ENCODE measurements at places on chromosomes 5 and 9. TPM values are rescaled to one million over a fixed set of nuclear protein-coding genes. Genes with fewer than 3 reads are reported as not detected.

The CCDC112 gene
- 4.3 TPM for total RNA-seq

The DRD1 gene
- total RNA-seq = 1.1 TPM

The SPATA31A3 gene
- not detected for total RNA-seq

The TAS2R1 gene
- total RNA-seq = not detected

The SLC25A2 gene
- total RNA-seq = 0.61 TPM

The TMEM174 gene
- not detected for total RNA-seq

The PCDHB7 gene
- total RNA-seq = 1.6 TPM

The TLN1 gene
- total RNA-seq = 622 TPM

The TTC16 gene
- not detected for total RNA-seq

The CFAP77 gene
- not detected for total RNA-seq
